Mammary epithelial cell (primary cell): ENCODE measurements at places on chromosomes 5 and 9.

- DNase-seq, result no peak
Measured at GRCh38 chr5:6081727-6082210, 296.6 kb downstream of the MED10 start.

DNA sequence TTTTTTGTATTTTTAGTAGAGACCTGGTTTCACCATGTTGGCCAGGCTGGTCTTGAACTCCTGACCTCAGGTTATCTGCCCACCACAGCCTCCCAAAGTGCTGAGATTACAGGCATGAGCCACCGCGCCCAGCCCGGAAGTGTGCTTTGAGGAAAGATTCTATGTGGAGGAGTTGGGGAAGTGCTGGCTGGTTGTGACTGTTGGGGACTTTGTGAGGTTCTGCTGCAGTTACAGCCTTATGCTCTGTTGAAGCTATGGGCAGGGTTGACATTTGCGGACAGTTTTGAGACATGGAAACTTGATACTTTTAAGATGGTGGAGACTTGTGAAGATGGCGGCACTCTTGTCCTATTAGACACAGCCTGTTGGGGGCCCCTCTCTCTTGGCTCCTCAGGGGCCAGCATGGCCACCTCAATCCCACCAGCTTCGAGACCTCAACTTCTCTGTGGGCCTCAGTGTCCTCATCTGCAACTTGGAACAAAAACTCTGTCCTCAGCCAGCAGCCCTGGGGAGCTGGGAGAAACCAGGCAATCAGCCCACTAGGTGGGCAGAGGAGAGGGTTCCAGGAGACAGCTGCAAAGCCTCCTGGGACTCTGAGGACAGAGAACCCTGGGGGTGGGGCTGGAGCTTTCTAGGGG is 24.9 kb downstream of the C9orf50 start:
- DNase-seq, result no peak

GRCh38 chr5:62603934-62604333 is 25.3 kb downstream of the LRRC70 start:
- DNase-seq, result no peak

- peak; percentile 30 for DNase-seq
Measured at GRCh38 chr9:72292874-72293607, 72.0 kb downstream of the ZFAND5 start.

DNA sequence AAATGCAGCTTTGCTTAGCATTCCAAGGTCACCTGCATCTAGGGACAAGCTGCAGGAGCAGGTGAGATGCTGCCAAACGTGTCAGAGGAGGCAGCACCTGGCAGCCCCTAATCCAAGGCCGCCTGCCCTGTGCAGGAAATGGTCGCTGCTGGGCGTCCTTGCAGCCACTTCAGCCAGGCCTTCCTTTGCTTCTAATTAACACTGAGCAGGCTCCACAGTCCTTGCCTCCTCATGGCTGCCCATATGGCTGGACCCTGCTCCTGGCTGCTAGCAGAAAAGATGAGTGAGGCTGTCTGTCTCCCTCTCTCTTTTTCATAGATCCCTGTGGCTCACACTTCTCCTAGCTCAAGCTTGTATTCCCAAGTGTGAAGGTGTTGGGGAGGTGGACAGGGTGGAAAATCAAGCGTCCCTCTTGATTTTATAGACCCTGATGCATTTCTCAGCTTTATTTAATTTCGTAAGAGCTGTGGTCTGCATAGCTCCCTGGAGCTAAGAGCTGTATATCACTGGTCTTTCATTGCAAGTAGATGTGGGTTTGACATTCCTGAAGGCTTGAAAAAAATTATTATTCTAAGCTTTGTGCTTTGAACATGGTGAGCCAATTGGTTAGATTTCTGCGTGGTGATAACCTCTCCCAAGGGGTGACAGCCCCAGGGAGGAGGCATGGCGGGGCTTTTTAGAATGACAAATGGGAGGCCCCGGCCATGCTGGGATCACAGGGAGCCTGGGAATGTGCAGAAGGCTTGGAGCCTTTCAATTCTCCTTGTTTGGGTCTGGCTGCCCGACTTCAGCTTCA is 193.8 kb downstream of the SLIT3 start:
- no peak for DNase-seq

DNA sequence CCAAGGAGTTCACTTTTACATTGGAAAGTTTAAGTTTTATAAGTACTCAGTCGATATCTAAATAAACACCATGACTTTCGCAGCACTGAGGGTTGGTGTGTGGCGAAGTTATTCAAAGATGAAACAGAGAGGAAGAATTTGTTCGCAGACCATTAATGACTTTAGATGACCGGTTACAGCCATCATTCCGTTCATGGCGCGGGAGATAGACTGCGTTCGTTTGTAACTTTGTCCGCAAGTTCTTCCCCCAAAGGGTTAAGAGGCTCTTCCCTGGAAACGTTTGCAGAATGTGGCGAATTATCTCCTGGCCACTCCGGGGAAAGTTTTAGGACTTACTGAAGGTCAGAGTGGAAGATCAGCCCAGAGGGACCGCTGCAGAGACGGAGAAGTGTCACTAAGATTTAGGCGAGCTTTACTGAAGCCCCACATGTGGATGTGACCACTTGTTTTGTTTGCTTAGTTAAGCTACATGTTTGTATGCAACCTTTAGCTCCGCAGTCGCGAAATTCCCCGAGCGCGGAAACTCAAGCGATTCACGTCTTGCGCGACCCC is 2.2 kb upstream of the FOXD1 start:
- DNase-seq, result no peak

DNA sequence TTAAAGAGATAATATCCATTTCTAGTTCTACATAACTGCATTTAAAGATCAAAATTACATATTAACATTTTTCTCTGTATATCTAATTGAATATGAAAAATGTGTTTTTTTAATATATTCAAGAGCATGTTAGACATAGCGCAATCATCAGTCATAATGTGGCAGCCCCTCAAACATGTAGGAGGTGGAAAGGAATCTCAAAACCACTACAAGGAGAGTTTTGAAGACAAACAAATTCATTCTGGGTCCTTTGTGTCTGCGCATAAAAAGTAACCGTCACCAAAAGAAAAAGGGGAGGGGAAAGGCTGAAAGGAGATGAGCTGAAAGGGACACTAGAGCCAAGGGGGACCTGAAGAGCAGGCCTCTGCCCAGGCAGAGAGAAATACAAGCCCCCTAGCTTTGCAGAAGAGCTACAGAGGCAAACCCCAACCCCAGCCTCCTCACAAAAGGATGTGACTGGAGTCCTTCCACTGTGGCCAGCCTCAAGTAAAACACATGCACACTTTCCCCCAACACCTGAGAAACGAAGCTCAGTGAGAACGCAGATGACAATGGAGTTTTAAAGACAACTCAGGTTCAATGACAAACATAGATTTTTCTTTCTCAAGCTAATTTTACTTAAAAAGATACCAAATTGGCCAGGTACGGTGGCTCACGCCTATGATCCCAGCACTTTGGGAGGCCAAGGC is 62.0 kb downstream of the MAPKAP1 start:
- no peak for DNase-seq

GRCh38 chr9:19409401-19410194 is 789 bp downstream of the ACER2 start:
- peak; percentile 56 for DNase-seq

DNA sequence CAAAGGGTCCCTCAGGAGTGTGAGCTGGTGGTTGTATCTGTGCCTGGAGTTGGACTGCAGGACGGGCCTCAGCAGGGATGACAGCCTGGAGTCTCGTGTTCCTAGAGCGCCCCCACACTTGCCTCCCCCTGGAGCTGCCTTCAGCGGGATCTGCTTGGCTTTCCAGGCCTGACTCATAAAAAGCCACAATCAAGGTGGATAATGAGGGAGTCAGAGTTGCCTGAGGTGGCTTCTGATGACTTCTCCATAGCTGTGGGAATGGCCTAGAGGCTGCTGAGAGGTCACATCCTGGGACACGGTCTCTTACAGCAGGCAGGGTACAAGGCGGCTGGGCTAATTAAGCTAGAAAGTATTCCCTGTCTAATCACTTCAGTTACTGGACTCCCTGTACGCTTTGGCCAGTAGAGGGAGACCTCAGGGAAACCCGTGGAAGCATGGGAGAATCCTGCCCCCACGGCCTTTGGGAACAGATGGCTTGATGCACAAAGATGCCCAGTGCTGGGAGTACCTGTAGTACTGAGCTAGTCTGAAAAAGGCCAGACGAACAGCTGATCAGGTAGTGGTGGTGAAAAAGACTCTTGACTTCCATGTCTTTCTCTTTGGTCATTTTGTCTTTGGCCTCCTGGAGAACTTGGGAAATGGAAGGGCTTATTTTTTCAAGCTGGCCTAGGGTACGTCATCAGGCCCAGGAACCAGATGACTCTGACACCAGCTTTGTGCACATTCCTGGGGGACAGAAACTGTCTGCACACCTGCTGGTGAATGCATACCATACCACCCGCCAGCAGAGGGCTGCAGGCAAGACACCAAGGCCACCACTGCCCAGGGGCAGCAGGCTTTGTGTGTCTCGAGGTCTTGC is 16.1 kb upstream of the FRRS1L start:
- DNase-seq, result peak; percentile 60

GRCh38 chr9:124415852-124416484 is 726 bp upstream of the PSMB7 start:
- no peak for DNase-seq

DNA sequence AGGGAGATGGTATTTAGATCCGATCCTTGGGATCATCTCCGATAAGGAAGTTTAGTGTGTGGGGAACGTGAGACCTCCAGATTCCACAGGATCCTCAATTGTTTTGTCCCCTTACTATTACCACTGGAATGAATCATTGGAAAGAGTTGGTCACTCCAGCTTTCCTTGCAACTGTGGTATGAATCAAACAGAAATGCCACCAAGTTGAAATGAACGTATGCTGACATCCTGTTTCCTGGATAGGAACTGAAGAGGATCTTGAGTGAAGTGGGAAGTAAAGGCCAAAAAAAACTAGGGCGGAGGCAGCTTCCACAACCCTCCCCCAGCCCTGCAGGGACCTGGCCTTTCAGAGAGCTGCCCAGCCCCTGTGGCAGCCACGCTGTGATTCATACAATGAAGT is 23.9 kb downstream of the IRX1 start:
- no peak for DNase-seq
